ENCODE measurements at places on chromosomes 16 and 17. TPM values are rescaled to one million over a fixed set of nuclear protein-coding genes. Genes with fewer than 3 reads are reported as not detected.

- no peaks in the 10 kb centered on the region for H3K36me3 ChIP-seq
- no peak for DNase-seq
- no peak within 1 kb of the TSS for H3K4me3 ChIP-seq
- H3K27ac ChIP-seq: no peak within 1 kb of the TSS
- peaks cover 10% of the 10 kb centered on the region for H3K27me3 ChIP-seq
Observed at GRCh38 chr17:49848019-49848473, at the start of gene TAC4. Gene TAC4 (minus strand): TSS chr17:49848069. CDS start chr17:49848017, 52 bp downstream.

- H3K27me3 ChIP-seq: no peaks in the 10 kb centered on the region
- DNase-seq: no peak
- H3K27ac ChIP-seq: no peak overlapping the region
- no peaks in the 10 kb centered on the region for H3K36me3 ChIP-seq
- no peak overlapping the region for H3K4me3 ChIP-seq
Observed at GRCh38 chr16:78696797-78697196, 597.3 kb downstream of the WWOX start.

- H3K36me3 ChIP-seq: peaks cover 1% of the 10 kb centered on the region
- peak overlapping the region; percentile 89 for H3K4me3 ChIP-seq
- peaks cover 20% of the 10 kb centered on the region for H3K4me1 ChIP-seq
- DNase-seq: no peak
Observed at GRCh38 chr16:29963021-29963743, 1.3 kb downstream of the TMEM219 start.

Gene SLC43A2
- 3.4 TPM for total RNA-seq

GRCh38 chr17:40552806-40553693, 12.2 kb downstream of the CCR7 start:
- DNase-seq: no peak
- peaks cover 100% of the 10 kb centered on the region for H3K4me1 ChIP-seq
- peak overlapping the region; percentile 7 for H3K27ac ChIP-seq
- H3K36me3 ChIP-seq: peaks cover 14% of the 10 kb centered on the region
- H3K27me3 ChIP-seq: no peaks in the 10 kb centered on the region

GRCh38 chr17:81315885-81316391, 20.8 kb upstream of the SLC38A10 start:
- H3K27me3 ChIP-seq: no peaks in the 10 kb centered on the region
- H3K4me3 ChIP-seq: no peak overlapping the region
- H3K27ac ChIP-seq: no peak overlapping the region
- no peaks in the 10 kb centered on the region for H3K4me1 ChIP-seq
- H3K36me3 ChIP-seq: no peaks in the 10 kb centered on the region
- no peak for DNase-seq

Gene ZG16
- total RNA-seq: not detected

Gene KRT20
- total RNA-seq: not detected

Gene SDR42E1
- 8.7 TPM for total RNA-seq

- H3K4me1 ChIP-seq: peaks cover 7% of the 10 kb centered on the region
- no peak for DNase-seq
- peak overlapping the region; percentile 14 for H3K4me3 ChIP-seq
- no peak overlapping the region for H3K27ac ChIP-seq
- no peaks in the 10 kb centered on the region for H3K36me3 ChIP-seq
Observed at GRCh38 chr17:69093279-69093789, 32.6 kb upstream of the ABCA9 start.

DNA sequence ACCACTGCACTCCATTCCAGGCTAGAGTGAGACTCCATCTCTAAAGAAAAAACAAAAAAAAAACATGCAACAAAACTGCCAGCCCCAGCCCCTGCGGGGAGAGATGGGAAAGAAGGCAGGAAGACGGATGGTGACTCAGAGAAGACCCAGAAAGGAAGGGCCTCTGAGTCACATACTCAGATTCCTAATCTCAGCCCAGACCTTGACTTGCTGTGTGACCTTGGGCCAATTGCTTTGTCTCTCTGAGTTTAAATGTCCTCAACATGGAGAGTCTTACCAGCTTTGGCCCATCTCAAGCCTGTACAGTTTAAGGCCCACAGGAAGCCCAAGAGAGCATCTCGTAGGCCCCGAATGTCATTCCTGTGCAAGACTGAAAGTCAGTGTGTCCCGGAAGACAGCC, 86.5 kb upstream of the LHX1 start:
- peak; percentile 9 for DNase-seq
- H3K36me3 ChIP-seq: no peaks in the 10 kb centered on the region
- no peak overlapping the region for H3K27ac ChIP-seq
- peaks cover 44% of the 10 kb centered on the region for H3K4me1 ChIP-seq
- H3K27me3 ChIP-seq: peaks cover 13% of the 10 kb centered on the region

DNA sequence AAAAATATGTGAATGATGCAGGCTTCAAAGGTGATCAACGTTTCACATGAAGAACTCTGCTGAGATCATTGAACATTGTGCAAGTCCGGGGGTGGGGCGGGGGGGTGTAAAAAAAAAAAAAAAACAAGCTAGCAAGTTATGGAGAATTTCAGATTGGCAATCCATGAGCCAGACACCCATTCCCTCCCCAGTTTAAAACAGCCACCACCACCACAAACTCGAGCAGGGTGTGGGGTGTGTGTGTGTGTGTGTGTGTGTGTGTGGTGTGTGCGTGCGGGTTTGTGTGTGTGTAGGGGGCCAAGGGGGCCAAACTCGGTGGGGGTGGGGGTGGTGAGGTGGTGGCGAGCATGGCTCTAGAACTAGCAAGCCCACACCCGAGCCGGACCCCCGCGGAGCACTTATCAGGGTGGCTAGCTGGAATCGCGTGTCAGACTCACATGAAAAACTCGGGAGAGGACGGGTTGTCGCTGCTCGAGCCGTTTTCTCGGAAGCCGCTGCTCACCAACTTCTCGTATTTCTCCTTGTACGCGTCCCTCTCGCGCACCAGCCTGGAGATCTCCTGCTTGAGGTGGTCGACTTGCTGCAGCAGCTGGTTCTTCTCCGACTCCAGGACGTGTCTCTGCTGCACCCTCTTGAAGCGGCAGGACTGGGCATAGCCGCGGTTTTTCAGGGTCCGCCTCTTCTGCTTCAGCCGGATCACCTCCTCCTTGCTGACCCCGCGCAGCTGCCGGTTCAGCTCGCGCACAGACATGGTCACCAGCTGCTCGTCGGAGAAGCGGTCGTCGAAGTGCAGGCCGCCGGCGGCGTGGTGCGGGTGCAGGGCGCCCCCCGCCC, 2.0 kb downstream of the MAF start:
- peak; percentile 56 for DNase-seq
- peak overlapping the region; percentile 96 for H3K27ac ChIP-seq
- peak overlapping the region; percentile 93 for H3K4me3 ChIP-seq
- H3K4me1 ChIP-seq: peaks cover 39% of the 10 kb centered on the region

Gene MILR1
- total RNA-seq: 0.58 TPM

Gene TEX19
- not detected for total RNA-seq

Gene WFDC1
- not detected for total RNA-seq

DNA sequence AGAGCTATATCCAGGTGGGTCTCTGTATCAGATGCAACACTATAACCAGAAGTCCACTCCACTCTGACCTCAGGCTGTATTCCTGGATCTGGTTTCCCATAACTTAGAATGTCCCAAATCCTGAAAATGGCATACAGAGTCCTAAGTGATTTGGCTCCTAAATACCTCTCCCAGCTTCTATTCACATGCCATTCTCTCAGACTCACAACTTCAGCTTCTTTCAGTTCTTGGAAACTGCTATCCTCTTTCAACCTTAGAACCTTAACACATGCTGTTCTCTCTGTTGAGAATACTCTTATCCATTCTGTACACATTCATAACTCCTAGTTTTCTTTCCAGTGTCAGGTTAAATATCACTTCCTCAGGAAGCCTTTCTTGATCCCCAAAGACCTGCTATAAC, 132.0 kb downstream of the BRIP1 start:
- H3K36me3 ChIP-seq: peaks cover 4% of the 10 kb centered on the region
- H3K27me3 ChIP-seq: no peaks in the 10 kb centered on the region
- DNase-seq: no peak
- no peak overlapping the region for H3K27ac ChIP-seq
- no peaks in the 10 kb centered on the region for H3K4me1 ChIP-seq

Gene OTOA
- total RNA-seq: 0.58 TPM

GRCh38 chr16:14125708-14126107, 54.6 kb downstream of the MRTFB start:
- no peak for DNase-seq
- H3K27me3 ChIP-seq: no peaks in the 10 kb centered on the region
- H3K4me1 ChIP-seq: peaks cover 13% of the 10 kb centered on the region
- H3K4me3 ChIP-seq: no peak overlapping the region

Gene SGCA
- 2.3 TPM for total RNA-seq

Gene BTBD17
- not detected for total RNA-seq
